ENCODE measurements at places on chromosomes 5 and 9.
A peak's percentile ranks its signal among the peaks of the same experiment; 100 is the strongest.

DNA sequence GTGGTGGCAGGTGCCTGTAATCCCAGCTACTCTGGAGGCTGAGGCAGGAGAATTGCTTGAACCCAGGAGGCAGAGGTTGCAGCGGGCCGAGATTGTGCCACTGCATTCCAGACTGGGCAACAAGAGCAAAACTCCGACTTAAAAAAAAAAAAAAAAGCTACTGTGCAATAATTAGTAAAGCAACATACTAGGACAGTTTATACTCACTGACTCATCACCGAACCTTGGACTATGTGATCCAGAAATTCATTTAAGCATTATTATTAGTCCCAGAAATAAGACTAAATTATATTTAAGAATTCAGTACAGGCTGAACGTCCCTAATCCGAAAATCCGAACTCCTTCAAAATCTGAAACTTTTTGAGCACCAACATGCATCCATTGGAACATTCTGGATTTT, 37.8 kb downstream of the GOLPH3 start:
- no peak for DNase-seq

DNA sequence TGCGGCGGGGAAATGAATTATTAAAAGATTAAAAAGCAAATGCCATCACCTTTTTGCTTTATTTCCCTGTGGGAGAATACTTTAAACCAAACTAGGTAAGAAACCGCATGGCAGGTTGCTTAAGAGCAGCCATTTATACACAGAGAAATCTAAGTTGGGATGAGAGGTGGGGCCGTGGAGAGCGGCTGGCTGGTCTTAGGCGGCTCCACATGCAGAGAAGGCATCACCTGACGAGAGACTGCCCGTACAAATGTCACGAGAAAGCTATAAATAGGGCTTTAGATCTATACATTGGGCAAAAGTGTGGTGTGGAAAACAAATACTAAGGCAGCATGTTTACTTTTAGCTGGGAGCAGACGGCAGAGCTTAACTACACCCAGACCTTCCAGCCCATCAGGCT, 39.4 kb downstream of the MED27 start:
- DNase-seq, result no peak

- no peak for DNase-seq
These were observed 202.9 kb upstream of the IL12B start for GRCh38 chr5:159533197-159533596.

DNA sequence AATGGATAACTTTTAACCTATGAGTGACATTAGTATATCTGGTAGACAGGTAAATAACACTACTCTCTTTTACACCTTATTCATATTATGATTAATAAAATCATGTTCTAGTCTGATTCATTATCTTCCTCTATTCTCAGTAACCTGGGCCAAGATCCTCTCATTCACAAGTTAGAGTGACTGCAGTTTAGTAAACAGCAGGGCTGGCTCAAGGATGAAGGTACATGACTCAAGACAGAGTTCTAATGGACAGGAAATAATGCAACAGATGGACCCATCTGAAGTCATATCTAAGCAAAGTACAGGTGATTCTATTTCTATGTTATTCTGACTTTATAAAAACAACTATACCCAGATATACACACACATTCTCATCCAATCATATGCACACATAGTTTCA, 582.5 kb upstream of the CDH18 start:
- no peak for DNase-seq

DNA sequence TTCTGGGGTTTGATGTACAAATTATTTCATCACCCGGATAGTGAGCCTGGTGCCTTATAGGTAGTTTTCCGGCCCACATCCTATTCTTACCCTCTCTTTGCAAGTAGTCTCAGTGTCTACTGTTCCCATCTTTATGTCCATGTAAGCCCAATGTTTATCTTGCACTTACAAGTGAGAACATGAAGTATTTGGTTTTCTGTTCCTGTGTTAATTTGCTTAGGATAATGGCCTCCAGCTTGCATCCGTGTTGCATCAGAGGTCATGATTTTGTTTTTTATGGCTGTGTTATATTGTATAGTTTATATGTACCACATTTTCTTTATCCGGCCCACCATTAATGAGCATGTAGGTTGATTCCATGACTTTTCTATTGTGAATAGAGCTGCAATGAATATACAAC, 136.5 kb downstream of the PRR16 start:
- DNase-seq, result no peak

- DNase-seq, result peak; percentile 34
These were observed 210.1 kb upstream of the SLC24A2 start for GRCh38 chr9:19998823-19999455.

- DNase-seq, result peak; percentile 33
These were observed 45.2 kb downstream of the CYSTM1 start for GRCh38 chr5:140220032-140220697.

DNA sequence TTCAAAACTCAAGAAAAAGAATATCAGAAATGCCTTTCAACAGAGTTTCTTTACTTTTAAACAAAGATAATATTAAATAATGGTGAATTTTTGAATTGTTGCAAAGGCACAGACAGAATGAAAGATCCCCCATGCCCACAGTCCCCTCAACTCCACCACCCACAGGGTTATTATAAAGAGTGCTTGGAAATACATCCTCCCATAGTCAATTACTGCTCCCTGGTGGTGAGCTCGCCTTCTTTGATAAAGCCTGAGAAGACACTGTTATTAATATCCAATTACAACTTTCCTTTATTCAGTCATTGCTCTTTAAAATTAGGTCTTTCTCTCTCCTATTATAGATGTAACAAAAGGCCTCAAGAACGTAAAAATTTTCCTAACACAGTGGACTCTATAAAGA, 490.2 kb upstream of the RORB start:
- DNase-seq, result no peak

DNA sequence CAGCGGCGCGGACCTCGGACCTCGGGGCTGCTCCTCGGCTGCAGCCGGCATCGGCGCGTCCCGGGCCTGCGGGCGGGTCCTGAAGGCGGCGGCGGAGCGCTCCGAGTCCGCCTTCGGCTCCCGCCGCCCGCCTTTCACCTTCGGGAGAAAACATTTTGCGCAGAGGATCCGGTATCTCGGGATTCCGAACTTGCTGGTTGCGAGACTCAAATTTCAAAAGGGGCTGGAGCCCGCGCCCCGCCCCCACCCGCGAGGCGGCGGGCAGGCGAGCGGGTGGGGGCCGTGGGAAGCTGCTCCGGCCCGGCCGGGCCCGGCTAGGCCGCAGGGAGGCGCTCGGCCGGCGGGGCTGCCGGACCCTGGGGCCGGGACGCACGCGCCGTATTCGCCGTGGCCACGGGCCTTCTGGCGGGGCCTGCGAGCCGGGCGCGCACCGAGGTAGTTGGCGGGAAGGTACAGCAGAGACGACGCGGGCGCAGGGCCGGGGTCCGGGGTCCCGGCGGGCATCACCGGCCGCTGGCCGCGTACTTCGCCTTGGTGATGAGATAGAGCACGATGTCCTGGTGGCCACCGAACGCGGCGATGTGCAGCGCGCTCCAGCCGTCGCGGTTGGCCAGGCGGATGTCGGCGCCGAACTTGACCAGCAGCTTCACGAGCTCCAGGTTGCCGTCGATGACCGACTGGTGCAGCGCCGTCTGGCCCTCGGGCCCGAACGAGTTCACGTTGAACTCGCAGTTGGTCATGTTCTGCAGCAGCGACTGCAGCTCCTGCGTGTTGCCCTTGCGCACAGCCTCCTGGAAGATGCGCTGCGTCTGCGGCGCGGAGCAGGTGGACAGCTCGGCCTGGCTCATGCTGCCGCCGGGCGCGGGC, 757 bp downstream of the NRARP start:
- DNase-seq, result peak; percentile 59

Data from activated CD4-positive, alpha-beta T cell treated with anti-CD3 and anti-CD28 coated beads for 36 hours (primary cell).